Tibial artery (tissue), 4 donors: ENCODE measurements at places on chromosomes 12 and 14.

GRCh38 chr12:3333991-3334391, 157.0 kb upstream of the PRMT8 start:
- H3K27ac ChIP-seq, result no peak overlapping the region
- no peaks in the 10 kb centered on the region for H3K27me3 ChIP-seq
- no peaks in the 10 kb centered on the region for H3K36me3 ChIP-seq
- no peak for DNase-seq
- no peak overlapping the region for H3K4me3 ChIP-seq

GRCh38 chr14:67395086-67395875, 16.7 kb downstream of the PLEK2 start:
- H3K4me3 ChIP-seq, result no peak overlapping the region
- H3K4me1 ChIP-seq, result no peaks in the 10 kb centered on the region
- no peak for DNase-seq
- no peaks in the 10 kb centered on the region for H3K36me3 ChIP-seq
- H3K27me3 ChIP-seq, result no peaks in the 10 kb centered on the region
- no peak overlapping the region for H3K27ac ChIP-seq

GRCh38 chr14:75141967-75142366, 15.1 kb upstream of the NEK9 start:
- H3K4me3 ChIP-seq, result no peak overlapping the region
- H3K4me1 ChIP-seq, result peaks cover 12% of the 10 kb centered on the region
- H3K36me3 ChIP-seq, result peaks cover 6% of the 10 kb centered on the region
- no peak for DNase-seq

- H3K27ac ChIP-seq, result no peak overlapping the region
- no peaks in the 10 kb centered on the region for H3K27me3 ChIP-seq
- H3K36me3 ChIP-seq, result no peaks in the 10 kb centered on the region
These were observed 29.2 kb downstream of the FBXL14 start for GRCh38 chr12:1565172-1565571.
